Stimulated activated CD8-positive, alpha-beta memory T cell treated with anti-CD3 and anti-CD28 coated beads, Interleukin-4, amount 100 ng/mL, for 4 hours (primary cell): ENCODE measurements at places on chromosomes 6 and 20.

DNA sequence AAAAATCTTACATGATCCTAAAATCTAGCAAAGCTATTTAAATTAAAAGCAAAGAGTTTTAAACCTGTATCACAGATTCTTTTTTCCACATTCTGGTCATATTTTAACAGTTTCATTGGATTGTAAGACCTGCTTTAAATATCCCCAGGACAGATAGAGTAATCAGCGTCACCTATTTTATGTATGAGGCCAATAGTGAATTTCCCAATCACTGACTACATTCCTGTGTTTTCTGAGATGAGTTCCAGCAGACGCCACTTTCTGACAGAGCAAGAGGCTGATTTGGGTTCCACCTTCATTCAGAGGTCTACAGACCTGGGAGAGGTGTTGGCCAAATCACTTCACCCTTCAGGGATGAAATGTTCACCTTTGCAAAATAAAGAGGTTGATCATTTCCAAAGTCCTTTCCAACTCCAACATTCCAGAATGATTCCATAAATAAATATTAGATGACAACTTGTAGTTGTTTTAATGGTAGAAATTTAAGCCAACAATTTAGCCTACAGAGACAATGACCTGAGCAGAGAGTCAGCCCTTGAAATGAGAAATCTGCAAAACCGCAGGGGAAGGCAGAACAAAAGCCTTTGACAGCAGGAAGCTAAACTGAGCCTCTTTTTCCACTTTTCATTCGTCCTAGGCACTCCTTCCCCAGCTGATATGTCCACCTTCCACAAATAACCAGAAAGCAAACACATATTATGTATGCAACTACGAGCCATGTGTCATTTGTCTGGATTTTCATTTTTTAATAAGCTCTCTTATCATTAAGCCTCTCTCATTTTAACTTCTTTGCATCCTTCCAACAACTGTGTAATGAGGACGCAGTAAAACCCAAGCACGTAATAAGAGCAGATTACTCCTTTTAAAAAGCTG is 105.2 kb downstream of the TFAP2A start:
- no peak for DNase-seq

DNA sequence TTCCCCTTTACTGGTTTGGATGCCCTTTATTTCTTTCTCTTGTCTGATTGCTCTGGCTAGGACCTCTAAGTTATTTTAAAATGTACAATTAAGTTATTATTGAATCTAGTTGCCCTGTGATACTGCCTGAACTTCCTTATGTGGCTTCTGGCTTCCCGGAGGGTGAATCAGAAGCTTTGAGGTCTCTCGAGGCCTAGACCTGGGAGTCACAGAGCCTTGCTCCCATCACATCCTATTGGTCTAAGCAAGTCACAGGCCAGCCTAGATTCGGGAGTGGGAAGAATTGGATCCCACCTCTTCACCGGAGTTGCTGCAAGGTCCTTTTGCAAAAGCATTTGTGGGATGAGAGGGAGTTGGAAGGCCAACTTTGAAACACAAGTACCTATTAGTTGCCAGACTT is 15.2 kb downstream of the BCAS4 start:
- DNase-seq: no peak

DNA sequence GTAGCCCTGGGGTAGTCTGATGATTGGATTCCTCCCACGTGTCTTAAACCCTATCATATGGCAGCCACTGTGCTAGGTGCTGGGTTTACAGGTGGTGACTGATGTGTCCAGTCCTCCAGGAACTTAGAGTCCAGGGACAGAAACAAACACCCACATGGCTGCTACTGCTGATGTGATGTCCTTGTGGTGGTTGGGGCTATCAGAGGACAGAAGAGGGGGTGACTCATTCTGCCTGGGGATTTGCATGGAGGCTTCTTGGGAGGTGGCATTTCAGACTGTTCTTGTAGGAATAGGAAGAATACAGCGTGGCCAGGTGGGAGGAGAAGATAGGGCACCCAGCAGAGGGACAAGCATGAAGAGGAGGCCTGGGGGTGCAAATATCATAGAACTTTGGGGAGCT is 9.8 kb downstream of the RAET1G start:
- DNase-seq: no peak

DNA sequence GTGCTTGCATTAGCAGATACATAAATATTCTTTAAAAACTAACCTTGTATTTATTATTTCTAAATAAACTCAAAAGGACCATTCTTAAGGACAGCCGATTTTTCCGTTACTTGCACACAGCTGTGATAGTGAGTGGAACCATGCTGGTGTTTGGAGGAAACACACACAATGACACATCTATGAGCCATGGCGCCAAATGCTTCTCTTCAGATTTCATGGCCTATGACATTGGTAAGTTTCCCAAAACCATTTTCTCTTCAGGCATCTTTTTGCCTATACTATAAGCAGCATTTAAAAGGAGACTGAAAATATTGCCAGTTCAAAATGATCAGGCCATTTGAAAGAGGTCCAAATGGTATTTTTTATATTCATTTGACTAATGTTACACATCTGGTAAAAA is 92.3 kb downstream of the ATRN start:
- no peak for DNase-seq

DNA sequence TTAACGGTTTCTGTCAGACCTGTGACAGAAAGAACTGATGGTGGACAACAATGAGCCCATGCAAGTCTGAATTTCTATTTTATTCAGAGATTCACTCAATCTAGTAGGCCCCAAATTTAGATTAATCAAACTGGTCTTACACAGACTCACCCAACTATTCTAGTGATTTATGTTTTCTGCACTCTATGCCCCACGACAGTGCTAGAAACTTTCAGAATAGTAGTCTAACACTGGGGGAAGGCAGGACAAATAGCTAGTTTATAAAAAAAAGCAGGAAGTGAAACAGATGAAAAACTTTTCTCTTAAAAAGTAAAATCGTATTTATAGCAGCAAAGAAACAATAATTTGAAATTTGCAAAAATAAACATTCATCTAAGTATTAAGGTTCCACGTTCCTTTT is 5.0 kb downstream of the TCP11 start:
- DNase-seq: no peak

- no peak for DNase-seq
Observed at GRCh38 chr6:142297996-142298753, 3.6 kb upstream of the ADGRG6 start.

DNA sequence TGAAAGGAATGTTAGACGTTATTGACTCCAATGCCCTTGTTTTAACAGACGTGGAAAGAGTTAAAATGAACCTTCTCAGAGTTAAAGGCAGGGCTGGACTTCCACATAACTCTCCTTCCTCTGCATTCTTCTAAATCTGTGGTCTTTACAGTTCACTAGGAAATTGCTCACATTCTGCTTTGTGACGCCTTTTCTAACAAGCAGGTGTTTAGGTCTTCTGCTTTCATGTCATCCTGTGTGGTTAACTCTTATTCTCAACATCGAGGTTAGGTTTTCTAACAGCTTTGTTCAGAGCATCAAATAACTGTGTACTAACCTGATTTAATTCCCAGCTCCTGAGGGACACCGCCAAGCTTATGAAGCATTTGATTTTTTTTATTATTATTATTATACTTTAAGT is 81.3 kb upstream of the NT5E start:
- DNase-seq: no peak

DNA sequence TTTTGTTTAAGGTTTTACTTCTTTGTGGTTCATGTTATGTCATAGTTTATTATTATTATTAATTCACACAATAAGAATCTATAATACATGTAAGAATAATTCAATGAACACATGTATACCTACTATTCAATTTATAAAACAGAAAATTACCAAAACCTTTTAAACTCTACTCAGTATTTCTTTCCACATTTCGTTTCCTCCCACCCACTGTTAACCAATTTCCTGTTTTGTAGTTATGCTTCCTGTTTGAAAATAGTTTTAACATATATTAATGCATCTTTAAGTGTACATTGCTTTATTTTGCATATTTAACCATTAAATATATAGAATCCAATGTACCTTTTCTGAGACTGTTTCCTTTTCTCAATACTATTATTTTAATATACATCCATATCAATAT is 397.9 kb upstream of the SPTLC3 start:
- no peak for DNase-seq
